ENCODE measurements at places on chromosomes 12 and 14.

GRCh38 chr12:132556216-132556615 lies 54.2 kb downstream of the LRCOL1 start:
- no peak for DNase-seq

- no peak for DNase-seq
Observed at GRCh38 chr12:122870163-122870842, 25.6 kb downstream of the VPS37B start.

- no peak for DNase-seq
Observed at GRCh38 chr14:23571701-23572523, 4.3 kb upstream of the AP1G2 start.

- no peak for DNase-seq
Observed at GRCh38 chr12:132686825-132687210, 324 bp downstream of the POLE start.

DNA sequence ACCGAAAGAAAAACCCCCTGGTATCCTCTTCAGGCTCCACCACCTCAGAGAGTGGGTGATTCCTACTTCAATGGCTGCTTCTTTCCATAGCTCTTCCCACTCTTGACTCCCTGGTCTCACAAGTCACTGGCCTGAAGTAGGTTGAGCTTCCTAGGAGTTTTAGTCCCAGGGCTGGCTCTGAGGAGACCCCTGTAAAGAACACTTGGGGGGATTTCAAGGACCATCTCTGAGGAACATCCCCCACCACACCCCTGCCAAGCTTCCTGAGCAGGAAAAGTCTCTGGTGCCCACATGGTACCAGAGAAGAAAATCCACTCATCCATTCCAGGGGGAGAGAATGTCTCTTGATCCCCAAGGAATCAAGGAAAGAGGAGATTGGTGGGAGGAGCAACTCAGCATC lies 25.7 kb downstream of the PHETA1 start:
- DNase-seq, result no peak

GRCh38 chr14:104865631-104866441 lies 768 bp downstream of the CEP170B start:
- DNase-seq, result peak; percentile 15

DNA sequence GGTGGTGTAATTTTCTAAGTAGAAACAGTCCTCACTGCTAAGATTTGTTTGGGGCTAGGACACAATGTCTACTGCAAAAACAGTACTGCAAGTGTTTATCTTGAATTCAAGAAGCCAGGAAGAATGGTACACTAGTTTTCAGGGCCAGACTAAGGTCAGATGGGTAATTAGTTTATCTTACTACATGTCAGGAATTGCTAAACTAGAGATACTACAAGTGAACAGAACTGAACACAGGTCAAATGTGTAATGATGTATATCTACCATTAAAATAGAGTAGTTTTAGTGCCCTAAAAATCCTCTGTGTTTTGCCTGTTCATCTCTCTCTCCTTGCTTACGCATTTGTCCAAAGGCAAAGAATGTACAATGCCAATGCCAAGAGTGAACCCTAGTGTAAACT lies 2.3 kb upstream of the RPL41 start:
- DNase-seq, result no peak

DNA sequence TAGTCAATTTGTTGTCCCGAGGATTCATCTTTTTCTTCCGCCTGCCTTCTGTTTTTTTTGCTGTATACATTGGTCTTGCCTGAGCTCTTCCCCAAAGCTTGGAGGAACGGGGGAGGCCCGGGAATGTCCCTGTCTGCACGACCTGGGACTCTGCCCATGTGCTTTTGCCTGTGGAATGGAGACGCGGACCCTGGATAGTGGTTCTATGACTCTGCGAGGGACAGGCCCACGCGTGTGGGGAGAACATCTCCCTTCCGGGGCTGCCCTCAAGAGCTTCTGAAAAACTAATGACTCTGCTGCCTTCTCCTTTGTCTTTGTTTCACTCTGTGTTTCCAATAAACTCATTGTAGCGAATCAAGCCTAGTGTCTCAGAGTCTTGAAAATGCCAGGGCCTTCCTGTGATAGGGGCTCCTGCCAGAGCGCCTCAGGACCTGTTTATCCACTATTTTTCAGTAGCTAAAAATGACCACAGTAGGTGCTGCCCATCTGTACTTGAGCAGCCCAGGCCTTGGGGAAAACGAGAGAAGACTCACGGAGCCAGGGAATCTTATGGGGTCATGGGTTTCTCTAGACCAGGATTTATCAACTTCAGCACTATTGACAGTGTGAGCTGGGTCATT lies 12.3 kb downstream of the KRT83 start:
- DNase-seq, result no peak

- DNase-seq, result no peak
Observed at GRCh38 chr12:54383041-54383609, 1.4 kb downstream of the ZNF385A start.

DNA sequence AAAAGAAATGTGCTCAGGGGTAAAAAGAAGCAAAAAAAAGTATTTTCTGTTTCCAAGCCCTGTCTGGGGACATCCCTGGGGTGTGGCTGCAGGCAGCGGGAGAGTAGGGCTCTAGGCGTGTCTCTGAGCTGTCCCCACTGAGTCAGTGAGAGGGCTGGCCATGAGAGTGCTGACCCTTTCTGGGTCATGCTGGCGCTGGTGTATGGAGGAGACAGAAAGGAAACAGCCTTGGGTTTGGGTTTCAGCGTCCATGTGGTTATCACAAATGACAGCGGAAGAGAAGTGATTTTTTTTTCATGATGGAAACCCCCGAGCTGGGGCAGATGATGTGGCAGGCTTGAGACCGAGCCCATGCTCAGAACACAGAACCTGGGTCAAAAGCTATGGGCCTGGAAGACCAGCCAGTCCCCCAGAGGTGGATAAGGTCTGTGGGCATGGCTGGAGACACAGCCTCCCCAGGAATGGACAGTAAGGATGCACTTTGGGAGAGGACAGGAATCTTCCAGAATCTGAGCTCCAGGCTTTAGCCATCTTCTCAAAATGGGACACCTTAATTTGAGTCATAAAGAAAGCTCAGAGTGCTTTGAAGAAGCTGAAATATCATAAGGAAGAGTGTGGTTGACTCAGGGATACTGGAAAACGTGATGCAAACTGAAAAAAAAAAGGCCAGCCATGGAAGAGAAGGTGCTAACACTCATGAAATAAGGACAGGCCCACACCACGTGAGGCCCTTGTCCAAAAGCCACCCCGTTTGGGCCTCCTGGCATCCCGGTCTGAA lies 36.2 kb downstream of the SYNE3 start:
- DNase-seq, result peak; percentile 49

DNA sequence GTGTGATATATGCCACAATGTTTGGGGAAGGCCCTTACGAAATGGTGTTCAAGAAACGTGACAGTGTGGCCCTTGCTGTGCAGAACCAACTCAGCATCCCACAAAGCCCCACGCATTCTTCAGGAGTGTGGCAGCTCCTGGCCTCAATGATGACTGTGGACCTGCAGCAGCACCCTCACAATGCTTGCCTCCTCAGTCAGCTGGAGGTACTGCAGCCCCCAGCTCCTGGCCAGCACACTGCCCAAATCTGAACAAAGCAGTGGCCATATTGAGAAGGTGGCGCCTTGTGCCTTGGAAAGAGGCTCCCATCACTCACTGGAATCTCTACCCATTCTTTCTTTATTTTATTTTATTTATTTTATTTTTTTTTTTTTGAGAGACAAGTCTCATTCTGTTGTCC lies 10.4 kb downstream of the POLE2 start:
- DNase-seq, result no peak

GRCh38 chr12:54285150-54286041 lies 4.9 kb downstream of the HNRNPA1 start:
- no peak for DNase-seq

DNA sequence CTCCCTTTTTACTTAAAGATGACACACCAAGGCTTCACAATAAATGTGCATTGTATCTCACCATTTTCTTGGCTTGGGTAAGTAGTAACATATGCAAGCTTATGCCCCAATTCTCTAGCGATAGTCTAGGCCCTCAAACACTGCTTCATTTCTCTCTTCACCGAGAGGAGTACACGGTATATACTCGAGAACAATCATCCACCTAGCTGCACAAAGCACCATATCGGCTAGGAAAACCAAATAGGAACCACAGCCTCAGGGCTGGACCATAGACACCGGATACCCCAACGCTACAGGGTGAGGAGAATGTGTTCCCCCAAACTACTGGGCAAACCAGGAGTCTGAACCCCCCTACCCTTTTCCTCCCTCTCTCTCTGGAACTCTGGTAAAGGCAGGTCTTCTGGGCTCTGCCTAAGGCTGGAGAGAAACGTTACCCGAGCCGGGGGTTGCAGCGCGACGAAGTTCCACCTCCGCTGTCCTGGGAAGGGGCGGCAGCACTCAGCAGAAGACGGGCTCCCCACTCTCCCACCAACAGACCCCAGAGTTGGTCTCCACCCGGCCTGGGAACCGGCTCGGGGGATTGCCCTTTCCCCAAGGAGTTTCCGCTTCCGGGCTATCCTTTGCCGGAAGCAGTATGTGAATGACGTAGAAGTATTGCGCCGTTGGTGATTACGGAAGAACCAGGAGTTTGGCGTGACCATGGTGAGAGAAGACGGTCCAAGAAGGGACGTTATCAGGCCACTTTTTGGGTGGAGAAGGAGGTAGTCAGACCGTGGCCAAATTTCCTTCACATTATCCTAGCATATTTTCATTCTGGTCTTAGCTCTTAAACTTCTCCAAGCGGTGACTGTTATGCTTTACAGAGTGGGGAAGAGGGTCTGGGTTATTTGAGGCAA lies at the start of the genes AREL1 and FCF1:
AREL1 (minus strand) TSS at position 582 of the 896 bp plus-strand sequence. CDS start 27,465 bp downstream, outside the sequence.
FCF1 (plus strand) TSS at position 646 of the 896 bp plus-strand sequence; CDS start at position 700, 54 bp downstream.
- peak; percentile 68 for DNase-seq

GRCh38 chr14:31037709-31038221 lies 11.6 kb upstream of the STRN3 start:
- DNase-seq, result no peak

- DNase-seq, result no peak
Observed at GRCh38 chr12:73384592-73384991, 1112.4 kb downstream of the TRHDE start.

- DNase-seq, result peak; percentile 47
Observed at GRCh38 chr14:95519699-95520098, 3.2 kb upstream of the SYNE3 start.

- no peak for DNase-seq
Observed at GRCh38 chr12:105288311-105288996, 42.0 kb upstream of the C12orf75 start.

DNA sequence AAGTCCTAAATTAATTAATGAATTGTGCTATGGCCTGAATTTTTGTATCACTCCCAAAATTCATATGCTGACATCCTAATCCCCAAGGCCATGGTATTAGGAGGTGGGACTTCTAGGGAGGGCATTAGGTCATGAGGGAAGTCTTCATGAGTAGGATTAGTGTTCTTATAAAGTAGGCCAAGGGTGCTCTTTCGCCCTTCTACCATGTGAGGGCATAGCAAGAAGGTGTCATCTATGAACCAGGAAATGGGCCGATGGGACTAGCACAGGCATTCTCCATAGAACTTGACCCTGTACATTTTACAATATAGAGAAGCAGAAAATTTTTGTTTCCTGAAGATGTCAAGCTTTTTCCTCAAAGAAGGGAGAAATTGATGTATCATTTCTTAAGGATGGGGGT lies 12.5 kb downstream of the SYT10 start:
- no peak for DNase-seq

GRCh38 chr12:30939234-30939633 lies 12.7 kb downstream of the TSPAN11 start:
- no peak for DNase-seq

GRCh38 chr12:120984351-120984898 lies 6.1 kb downstream of the HNF1A start:
- no peak for DNase-seq

- DNase-seq, result no peak
Observed at GRCh38 chr12:31018106-31018789, 55.4 kb upstream of the DDX11 start.
